ENCODE measurements at places on chromosomes 11 and 22.

GRCh38 chr11:60989093-60989650 lies 17.7 kb downstream of the CD6 start:
- no peak for DNase-seq

GRCh38 chr11:35402751-35403660 lies 16.4 kb downstream of the SLC1A2 start:
- no peak for DNase-seq

DNA sequence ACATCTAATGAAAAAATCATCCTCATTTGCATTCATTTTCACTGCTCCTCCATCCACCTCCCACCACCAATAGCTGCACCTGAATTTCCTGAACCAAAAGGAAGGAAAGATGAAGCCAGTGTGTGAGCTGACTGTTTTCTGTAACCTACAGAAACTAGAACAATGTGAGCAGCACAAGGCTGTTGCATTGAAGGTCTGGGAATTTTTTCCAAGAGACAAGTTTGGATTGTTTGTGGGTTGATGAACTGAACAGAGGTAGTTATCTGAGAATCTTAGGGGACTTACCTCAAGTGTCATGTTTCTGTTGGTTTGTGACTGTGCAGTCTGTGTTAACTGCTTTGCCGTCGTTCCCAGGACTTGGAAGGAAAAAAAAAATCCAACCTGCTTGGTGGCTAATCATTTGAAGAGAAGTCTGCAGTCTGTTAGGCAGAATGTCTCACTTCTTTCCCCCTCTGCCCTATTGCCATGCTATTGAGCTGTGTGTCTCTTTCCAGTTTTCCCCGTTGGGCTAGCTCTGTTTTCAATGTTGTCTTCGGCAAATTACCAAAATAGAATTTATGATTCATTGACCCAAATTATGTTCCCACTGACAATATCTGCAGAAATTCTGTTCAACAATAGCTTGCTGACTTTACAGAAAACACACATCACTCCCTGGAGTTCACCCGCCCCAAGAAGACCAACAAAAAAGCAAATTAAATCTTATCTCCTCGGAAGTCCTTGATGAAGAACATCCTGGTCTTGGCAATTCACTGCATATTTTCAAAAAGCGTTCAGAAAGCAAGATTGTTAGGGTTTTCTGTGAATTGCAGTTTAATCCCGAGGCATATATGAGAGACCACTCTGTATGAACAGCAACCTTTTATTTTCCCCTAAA lies 76.0 kb downstream of the SC5D start:
- no peak for DNase-seq

GRCh38 chr11:95435628-95436353 lies 204.8 kb upstream of the SESN3 start:
- peak; percentile 11 for DNase-seq

- DNase-seq: no peak
Measured at GRCh38 chr11:33630936-33631748, 69.5 kb downstream of the C11orf91 start.

- peak; percentile 59 for DNase-seq
Measured at GRCh38 chr22:30396871-30397655, at the start of gene SEC14L2. TSS of gene SEC14L2 (plus strand) at chr22:30397018. CDS start at chr22:30397117, 99 bp downstream.

- DNase-seq: no peak
Measured at GRCh38 chr22:24968066-24968561, 15.6 kb downstream of the KIAA1671 start.

DNA sequence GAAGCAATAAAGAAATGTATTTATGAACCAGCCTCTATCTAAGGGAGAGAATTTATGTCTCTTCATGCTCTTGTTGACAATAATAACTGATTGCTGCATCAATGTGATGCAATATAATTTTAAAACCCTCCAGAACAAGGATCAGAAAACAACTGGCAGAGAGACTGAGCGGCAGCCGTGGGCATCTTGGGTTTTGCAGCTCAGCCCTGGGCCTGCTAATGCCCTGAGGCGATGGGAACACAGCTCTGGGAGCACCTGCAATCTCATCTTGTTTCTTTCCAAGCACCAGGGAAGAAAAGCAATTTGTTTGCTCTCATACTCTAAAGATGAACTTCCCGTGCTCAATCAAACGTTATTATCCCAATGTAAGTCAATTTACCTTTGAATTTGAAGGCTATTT lies 245.7 kb downstream of the ST3GAL4 start:
- DNase-seq: no peak

GRCh38 chr22:50729391-50730012 lies 8.5 kb upstream of the ACR start:
- peak; percentile 93 for DNase-seq

- DNase-seq: no peak
Measured at GRCh38 chr22:47786650-47787290, 1024.3 kb downstream of the TBC1D22A start.

GRCh38 chr11:17752144-17752543 lies 17.6 kb downstream of the KCNC1 start:
- no peak for DNase-seq

DNA sequence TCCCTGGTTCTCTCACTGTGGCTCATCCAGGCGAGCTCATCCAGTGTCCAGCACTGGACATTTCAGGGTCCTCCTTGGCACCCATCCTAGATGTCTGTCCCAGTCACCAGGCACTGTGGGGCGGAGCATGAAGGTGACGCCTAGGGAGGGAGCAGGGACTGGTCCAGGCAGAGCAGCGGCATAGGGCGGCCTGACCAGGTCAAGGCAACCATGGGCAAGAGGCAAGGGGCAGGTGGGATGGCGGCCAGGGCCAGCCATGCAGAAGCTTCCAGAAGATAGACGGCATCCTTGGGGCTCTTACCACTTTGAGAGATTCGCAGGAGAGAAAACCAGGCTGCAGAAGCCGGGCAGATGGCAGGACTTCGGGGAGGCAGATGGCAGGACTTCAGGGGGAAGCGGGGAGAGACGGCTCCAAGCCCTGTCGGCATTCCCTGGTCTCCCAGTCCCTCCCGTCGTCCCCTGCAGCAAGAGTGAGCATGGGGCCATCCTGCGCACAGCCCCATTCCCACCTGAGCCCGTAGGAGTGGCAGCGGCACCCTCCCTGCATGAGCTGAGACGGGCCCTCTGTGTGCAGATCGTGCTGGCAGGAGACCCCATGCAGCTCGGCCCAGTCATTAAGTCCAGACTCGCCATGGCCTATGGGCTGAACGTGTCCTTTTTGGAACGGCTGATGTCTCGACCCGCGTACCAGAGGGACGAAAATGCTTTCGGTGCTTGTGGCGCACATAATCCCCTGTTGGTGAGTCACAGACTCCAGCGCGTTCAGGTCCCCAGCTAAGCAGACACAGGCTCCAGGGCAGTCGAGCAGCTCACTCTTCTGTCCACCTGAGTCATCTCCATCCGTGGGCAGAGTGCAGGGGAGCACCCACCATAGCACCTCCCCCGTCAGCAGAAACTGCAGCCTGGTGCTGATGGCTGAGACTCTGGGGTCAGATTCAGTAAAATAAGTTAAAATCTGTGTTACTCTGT lies 20.1 kb upstream of the PANX2 start:
- no peak for DNase-seq

GRCh38 chr22:35971456-35972119 lies 57.0 kb downstream of the RBFOX2 start:
- DNase-seq: peak; percentile 9

GRCh38 chr11:100673063-100673462 lies 14.0 kb upstream of the ARHGAP42 start:
- DNase-seq: no peak
